ENCODE measurements at places on chromosomes 11 and 22.

- DNase-seq: peak; percentile 68
Measured at GRCh38 chr11:35146074-35146521, 7.1 kb downstream of the CD44 start.

- no peak for DNase-seq
Measured at GRCh38 chr22:48536541-48537342, 1290.9 kb downstream of the BRD1 start.

- no peak for DNase-seq
Measured at GRCh38 chr11:34012734-34013133, 38.8 kb upstream of the CAPRIN1 start.

GRCh38 chr11:23988381-23989006 lies 508.4 kb upstream of the LUZP2 start:
- DNase-seq: no peak
